ENCODE measurements at places on chromosomes 5 and 9.

DNA sequence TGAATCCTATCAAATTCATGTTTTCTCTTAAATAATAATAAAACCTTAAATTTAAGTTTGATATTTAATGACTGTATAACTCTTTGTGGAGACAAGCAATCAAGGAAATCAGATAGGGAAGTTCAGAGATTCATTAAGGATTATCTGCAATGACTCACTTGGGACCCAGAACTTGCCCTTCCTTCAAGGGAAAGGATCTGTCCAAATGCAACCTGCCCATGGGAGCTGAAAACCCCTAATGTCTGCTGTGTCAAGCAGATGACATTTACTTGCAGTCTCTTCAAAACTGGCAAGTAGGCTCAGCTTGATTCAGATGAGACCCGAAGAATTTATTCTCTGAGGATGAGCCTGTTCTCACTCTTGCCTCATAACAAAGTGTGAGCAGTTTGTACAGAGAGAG is 1577.6 kb downstream of the EFNA5 start:
- DNase-seq = no peak

DNA sequence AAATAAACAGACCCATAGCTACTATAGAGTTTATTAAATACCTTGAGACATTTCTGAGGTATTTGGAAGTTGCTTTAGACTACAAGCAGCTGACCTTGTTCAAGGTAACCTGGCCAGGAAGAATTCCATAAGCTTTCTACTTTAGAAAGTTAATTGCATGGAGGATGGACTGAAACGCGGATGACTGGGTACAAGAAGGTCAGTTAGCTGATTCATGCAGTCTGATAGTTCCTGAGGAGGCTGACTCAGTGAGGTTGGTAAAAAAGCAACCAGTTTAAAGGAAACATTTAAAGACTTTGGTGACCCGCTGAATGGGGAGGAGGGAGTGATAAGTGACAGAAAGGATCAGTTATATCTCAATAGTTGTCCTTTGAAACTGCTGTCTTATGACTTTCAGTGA is 670.1 kb upstream of the CDH9 start:
- DNase-seq = no peak

DNA sequence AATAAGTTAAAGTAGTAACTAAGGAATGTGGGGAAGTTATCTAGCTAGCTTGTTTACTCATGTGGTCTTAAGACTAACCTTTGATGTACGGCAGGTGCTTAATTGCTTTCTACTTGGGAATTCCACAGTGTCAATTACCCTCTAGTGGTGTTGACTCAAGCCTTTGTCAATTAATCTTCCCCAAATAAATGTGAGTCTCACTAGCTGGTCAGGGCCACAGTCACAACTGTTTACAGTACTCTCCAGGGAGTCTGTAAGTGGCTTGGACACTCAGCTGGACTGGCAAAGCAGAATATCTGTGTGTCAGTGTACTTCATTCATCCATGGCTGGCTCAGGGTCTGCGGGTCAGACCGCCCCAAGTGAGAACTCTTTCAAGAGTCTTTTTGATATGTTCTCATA is 30.8 kb downstream of the SMIM3 start:
- DNase-seq = no peak

DNA sequence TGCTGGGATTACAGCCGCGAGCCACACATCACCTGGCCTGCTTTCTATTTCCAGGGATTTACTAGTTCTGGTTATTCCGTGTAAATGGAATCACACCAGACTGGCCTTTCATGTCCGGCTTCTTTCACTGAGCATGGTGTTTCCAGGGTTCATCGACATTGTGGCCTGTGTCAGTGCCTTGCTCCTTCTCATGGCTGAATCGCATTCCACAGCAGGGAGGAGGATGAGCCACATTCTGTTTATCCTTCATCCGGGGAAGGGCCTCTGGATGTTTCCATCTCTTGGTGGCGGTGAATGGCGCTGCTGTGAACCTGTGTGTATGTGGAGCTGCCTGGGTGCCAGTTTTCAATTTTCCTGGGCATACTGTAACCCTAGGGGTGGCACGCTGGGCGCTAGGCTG is 58.7 kb upstream of the RNU6ATAC start:
- DNase-seq = no peak

DNA sequence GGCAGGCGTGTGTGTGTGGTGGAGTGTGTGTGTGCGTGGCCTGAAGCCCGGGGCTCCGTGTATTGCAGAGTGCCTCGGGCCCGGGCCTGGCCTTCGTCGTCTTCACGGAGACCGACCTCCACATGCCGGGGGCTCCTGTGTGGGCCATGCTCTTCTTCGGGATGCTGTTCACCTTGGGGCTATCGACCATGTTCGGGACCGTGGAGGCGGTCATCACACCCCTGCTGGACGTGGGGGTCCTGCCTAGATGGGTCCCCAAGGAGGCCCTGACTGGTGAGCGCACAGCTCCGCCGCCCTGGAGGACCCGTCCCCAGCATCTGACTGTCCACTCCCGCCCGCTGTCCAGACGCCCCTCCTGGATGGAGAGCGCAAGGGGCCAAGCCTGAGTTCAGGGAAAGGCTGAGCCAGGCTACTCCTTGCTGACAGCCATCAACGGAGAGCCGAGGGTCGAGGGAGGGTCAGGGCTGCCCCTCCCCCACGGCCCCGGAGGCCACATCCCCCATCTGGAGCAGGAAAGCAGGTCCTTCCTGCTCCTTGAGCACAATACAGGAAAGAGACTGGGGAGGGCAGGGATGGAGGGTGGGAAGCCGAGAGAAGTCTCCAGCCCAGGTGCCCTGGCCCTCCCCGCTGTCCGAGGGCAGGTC is 18.4 kb downstream of the SLC6A18 start:
- DNase-seq = no peak

DNA sequence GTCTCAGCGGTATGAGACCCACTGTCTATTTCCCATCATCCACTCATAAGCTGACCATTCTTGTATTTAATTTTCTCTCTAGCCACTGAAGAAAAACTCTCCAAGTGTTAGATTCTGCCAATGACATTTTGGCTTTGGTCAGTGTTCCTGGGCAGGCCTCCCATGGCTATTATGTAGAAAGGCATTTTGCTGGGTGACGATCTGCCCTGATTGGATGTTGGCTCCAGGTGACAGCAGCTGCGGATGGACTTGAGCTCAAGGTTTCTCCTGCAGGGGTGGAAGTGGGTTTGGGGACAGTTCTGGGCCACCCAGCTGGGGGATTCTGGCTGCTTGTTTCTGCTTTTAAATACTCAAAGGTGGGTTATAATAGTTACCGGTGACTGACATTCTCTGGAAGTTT is 31.6 kb downstream of the ACSL6 start:
- DNase-seq = no peak

GRCh38 chr9:95204710-95205109 is 112.8 kb downstream of the FANCC start:
- DNase-seq = no peak

DNA sequence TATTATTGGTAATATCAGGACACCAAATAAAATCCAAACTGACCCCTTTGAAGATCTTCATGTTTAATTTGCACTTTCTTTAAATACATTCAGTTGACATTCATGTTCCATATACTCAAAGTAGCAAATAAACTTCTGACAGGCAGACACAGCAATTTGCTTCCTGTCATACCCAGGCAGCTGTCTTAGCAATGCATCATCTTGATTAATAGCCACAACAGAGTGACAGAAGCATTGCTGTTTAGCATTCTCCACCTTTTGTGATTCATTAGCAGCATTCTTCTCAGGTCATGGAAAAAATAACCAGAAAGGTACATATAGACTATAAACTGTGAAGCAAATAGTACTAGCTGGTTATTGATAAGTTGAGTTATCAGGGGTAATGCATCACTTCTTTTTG is 366.8 kb downstream of the CYLC2 start:
- DNase-seq = no peak

DNA sequence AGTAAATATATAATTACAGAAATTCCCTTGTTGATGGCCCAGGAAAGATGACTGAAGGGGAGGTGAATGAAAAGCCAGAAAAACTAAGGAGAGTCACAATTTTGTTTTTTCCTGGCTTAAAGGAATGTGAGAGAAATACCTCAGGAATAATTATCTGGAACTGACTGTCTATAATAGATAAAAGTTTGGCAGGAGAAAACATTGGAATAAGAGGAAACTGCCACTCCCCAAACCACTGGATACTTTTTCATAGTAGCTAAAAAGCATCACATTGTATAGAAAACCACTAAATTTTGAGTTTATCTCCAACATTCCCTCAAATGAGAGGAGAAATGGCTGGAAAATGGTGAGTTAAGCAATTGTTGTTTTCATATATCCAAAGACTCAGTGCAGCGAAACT is 326.0 kb downstream of the NPR3 start:
- DNase-seq = no peak

DNA sequence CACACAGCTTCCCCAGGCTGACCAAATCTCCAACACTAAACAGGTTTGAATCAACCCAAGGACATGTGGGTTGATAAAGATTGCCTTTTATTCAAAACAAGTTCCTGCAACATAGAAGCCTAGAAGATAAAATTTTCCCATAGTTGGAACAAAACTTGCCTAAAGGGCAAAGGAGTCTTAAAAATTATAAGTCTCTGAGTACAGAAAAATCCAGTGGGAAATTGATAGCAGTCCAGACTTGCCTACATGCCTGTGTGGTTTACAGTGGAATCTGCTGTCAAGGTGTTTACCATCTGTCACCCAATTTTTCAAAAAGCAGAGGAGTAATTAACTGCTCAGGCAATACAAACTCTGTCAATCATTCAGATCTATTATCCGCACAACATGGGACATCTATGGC is 168.2 kb downstream of the PPP2R2B start:
- no peak for DNase-seq

DNA sequence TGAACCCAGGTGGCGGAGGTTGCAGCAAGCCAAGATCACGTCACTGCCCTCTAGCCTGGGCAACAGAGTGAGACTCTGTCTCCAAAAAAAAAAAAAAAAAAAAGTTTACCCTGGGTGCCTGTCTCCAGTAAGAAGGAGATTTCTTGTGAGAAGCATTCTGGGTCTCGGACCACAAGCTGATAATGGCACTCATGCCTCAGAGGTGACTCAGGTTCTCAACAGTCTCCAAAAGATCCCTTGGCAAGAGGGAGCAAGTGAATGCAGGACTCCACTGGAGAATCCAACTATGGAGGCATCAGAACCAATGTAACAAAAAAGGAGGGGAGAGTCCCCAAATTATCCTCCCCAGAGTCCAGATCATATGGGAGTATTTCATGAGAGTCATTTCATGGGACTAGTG is 106.0 kb upstream of the LRRTM2 start:
- DNase-seq = no peak

DNA sequence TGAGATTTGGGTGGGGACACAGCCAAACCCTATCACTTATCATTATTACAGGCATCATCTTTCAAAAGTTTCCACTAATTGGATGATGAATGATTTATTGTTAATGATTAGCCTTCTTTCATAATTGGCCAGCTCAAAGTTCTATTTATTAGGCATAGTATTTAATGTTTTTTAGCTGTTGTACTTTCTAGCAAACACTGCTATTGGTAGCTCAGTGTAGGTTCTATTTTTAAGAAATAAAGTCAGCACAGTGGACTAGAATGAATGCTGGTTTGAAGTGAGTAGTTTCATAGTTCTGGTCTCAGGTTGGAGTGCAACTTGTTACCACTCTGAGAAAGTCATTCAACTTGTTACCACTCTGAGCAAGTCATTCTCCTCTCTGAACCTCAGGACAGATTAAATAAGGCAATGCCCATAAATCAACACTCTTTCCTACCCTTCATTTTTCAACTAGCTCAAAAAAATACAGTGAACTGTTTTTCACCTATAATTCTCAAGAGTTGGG is 46.9 kb downstream of the JAKMIP2 start:
- no peak for DNase-seq

DNA sequence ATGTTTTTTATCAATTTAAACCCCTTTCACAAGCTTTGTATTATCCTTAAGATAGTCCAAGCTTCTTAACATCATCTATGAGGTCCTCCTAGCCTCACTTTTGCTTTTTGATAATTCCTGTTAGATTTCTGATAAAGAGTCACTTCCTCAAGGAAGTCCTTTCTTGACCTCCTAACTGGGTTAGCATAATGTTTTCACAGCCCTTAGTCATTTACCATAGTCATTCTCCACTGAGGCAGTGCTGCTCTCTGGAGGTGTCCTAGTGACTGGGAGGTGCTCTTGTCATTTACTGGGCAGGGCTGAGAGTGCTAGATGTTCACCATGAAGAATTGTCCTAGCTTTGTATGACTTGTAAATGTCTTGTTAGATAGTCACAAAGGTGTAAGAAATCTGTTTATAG is 26.4 kb downstream of the TNPO1 start:
- no peak for DNase-seq

DNA sequence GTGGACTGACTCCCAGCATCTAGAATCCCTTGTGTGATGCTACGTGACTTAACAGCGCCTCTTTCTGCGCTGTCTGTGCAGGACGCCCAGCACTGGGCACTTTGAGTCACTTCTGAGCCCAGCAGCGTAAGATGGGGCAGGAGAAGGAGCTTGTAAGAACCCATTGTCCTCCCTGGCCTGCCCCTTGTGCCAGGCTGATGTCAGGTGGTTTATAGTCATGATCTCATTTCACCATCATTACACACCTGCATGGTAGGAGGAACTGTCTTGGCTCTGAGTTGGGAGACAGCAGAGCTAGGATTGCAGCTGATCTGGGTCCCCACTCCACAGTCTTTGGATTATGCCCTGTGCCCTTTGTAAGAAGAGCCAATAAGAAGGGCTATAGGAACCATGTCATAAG is 12.2 kb downstream of the ERGIC1 start:
- DNase-seq = no peak

GRCh38 chr9:15606643-15607472 is 54.0 kb downstream of the CCDC171 start:
- DNase-seq = no peak

GRCh38 chr5:170773024-170773985 is 10.2 kb upstream of the GABRP start:
- no peak for DNase-seq

DNA sequence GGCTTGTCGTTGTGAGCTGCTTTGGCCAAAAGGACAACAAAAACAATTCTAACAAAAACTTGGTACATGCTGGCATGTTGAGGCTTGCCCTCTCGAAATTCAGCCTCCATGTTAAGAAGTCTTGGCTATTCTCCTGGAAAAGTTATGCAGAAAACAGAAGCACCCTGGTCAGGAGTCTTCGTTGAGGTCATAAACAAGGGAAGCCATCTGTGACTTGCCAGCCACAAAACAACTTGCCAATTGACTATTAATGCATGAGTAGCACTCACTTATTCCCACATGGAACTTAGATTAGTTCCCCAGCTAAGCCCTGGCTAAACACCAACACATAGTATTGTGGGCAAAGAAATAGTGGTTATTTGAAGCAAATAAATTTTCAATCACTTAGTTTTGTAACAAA is 521.0 kb upstream of the CHD1 start:
- no peak for DNase-seq

GRCh38 chr5:72018143-72018803 is 89.0 kb upstream of the MAP1B start:
- DNase-seq = no peak

- no peak for DNase-seq
These were observed 8.6 kb downstream of the NINJ1 start for GRCh38 chr9:93125331-93125894.

DNA sequence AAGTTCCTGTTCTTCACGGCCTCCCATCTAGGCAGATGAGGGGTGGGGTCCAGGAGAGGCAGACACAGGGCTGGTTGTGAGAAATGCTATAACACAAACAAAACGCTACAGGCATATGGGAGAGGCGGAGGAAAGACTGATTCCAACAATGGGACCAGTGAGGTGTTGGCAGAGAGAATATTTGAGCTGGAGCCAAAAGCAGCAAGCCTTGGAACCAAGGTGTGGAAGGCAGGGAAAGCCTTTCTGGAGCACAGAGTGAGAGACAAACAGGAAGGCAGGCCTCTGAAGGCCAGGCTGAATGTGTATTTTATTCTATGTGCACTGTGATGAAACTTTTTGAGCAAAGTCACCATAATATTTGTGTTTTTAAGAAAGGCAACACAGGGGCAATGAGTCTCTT is 2.9 kb downstream of the ATPSCKMT start:
- DNase-seq = no peak

All from SIG-M5 (cell line).